ENCODE measurements at places on chromosomes 6 and 20. TPM values are rescaled to one million over a fixed set of nuclear protein-coding genes. Genes with fewer than 3 reads are reported as not detected.

The DSE gene
- total RNA-seq, result 9.6 TPM

The SRMS gene
- not detected for total RNA-seq

The MCHR2 gene
- not detected for total RNA-seq

The C20orf144 gene
- not detected for total RNA-seq

The CST2 gene
- not detected for total RNA-seq

The MUC22 gene
- total RNA-seq, result not detected

The HIVEP2 gene
- 5.3 TPM for total RNA-seq

- no peak for DNase-seq
- H3K4me1 ChIP-seq, result no peaks in the 10 kb centered on the region
- no peaks in the 10 kb centered on the region for H3K27me3 ChIP-seq
- H3K4me3 ChIP-seq, result peak overlapping the region; percentile 100
Observed at GRCh38 chr20:37524859-37525708, 2.6 kb downstream of the BLCAP start.

GRCh38 chr6:106223300-106223930, 102.1 kb downstream of the ATG5 start:
- H3K27ac ChIP-seq, result no peak overlapping the region
- no peak overlapping the region for H3K4me3 ChIP-seq
- DNase-seq, result no peak
- H3K36me3 ChIP-seq, result no peaks in the 10 kb centered on the region

DNA sequence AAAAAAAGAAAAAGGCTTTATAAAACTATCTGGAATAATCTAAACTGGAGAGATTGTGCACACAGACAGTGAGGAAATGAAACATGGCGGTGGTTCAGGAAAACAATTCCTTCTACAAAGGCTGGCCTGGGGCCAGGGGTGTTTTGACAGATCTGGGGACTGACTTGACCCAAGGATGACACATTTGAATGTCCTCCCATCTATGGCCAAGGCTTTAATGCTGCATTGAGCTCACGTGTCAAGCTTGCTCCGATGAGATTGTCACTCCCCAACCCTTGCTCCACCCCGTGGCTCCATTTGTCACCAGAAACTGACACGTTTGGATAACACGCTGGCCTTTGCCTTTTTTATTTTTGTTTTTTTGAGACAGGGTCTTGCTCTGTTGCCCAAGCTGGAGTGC, 156.1 kb downstream of the ZFP64 start:
- H3K27me3 ChIP-seq, result no peaks in the 10 kb centered on the region
- no peaks in the 10 kb centered on the region for H3K4me1 ChIP-seq
- no peak overlapping the region for H3K4me3 ChIP-seq
- no peak overlapping the region for H3K27ac ChIP-seq
- no peaks in the 10 kb centered on the region for H3K36me3 ChIP-seq

GRCh38 chr6:85672050-85672449, 29.4 kb upstream of the SYNCRIP start:
- H3K27ac ChIP-seq, result no peak overlapping the region
- H3K4me3 ChIP-seq, result no peak overlapping the region
- H3K36me3 ChIP-seq, result no peaks in the 10 kb centered on the region
- H3K4me1 ChIP-seq, result no peaks in the 10 kb centered on the region
- no peaks in the 10 kb centered on the region for H3K27me3 ChIP-seq

- no peak overlapping the region for H3K4me3 ChIP-seq
- no peaks in the 10 kb centered on the region for H3K4me1 ChIP-seq
- no peaks in the 10 kb centered on the region for H3K27me3 ChIP-seq
- no peak overlapping the region for H3K27ac ChIP-seq
Observed at GRCh38 chr20:3160418-3160817, 753 bp upstream of the FASTKD5 start.

- no peak for DNase-seq
- no peaks in the 10 kb centered on the region for H3K27me3 ChIP-seq
- no peaks in the 10 kb centered on the region for H3K4me1 ChIP-seq
- H3K36me3 ChIP-seq, result no peaks in the 10 kb centered on the region
Observed at GRCh38 chr6:150894935-150895552, 29.5 kb downstream of the MTHFD1L start.

GRCh38 chr6:106620931-106621672, 8.2 kb downstream of the RTN4IP1 start:
- H3K4me1 ChIP-seq, result no peaks in the 10 kb centered on the region
- H3K36me3 ChIP-seq, result no peaks in the 10 kb centered on the region
- no peak overlapping the region for H3K27ac ChIP-seq
- H3K27me3 ChIP-seq, result no peaks in the 10 kb centered on the region
- H3K4me3 ChIP-seq, result no peak overlapping the region

DNA sequence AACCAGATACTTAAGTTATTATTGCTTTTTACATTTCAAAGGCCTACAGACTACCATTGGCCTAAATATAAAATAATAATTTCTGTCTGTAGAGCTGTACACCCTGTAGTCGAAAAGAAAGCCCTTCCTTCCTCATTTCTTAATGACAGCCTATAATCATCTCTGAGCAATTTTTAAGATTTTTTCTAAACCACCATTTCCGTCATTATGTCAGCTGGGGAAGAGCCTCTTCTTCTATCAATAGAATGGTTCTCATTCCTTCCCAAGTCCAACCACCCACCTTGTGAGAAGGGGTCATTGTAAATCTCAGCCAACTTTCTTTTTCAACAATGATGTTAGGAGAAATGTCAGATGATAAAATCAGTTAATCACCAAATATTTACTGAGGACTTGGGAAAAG, 91.8 kb downstream of the PLEKHG1 start:
- no peak overlapping the region for H3K27ac ChIP-seq
- H3K27me3 ChIP-seq, result no peaks in the 10 kb centered on the region
- no peak for DNase-seq
- H3K4me1 ChIP-seq, result no peaks in the 10 kb centered on the region

DNA sequence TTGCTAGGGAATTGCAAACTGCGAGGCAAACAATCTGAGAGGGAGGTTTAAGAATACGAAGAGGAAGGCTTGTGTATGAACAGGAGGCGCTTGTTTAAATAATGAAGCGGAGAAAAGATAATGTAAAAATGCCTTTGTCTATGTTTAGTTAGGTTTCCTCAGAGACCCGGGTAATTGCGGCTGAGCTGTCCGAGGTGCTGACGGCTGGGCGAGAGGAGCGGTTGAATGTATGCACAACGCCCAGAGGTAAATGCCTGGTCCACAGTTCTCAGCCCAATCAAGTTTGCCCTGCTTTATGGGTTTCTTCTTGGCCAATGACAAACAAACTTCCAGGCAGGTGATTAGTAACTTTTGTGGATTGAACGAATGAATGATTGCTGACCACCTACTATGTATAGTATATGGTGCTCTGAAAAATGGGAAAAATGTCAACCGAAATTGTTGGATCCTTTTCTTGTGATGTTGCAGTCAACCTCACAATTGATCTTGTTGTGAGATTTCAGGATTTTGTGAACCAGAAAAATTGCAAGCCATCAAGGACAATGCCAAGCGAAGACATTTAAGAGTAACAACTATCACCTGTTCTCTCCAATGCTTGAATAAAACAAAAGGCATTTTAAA, 38.3 kb upstream of the SLC32A1 start:
- H3K27me3 ChIP-seq, result no peaks in the 10 kb centered on the region
- H3K4me3 ChIP-seq, result no peak overlapping the region
- no peak overlapping the region for H3K27ac ChIP-seq
- H3K4me1 ChIP-seq, result no peaks in the 10 kb centered on the region

GRCh38 chr20:36645998-36646397, at the start of gene SLA2:
TSS of gene SLA2 (minus strand) at chr20:36646196. CDS start at chr20:36641335, 4,861 bp downstream.
- H3K4me1 ChIP-seq, result no peaks in the 10 kb centered on the region
- H3K27me3 ChIP-seq, result no peaks in the 10 kb centered on the region
- no peaks in the 10 kb centered on the region for H3K36me3 ChIP-seq
- H3K4me3 ChIP-seq, result no peak within 1 kb of the TSS
- peak; percentile 25 for DNase-seq

GRCh38 chr20:58565461-58566175, 50.4 kb upstream of the APCDD1L start:
- no peaks in the 10 kb centered on the region for H3K27me3 ChIP-seq
- no peaks in the 10 kb centered on the region for H3K4me1 ChIP-seq
- no peak overlapping the region for H3K4me3 ChIP-seq
- DNase-seq, result no peak
- H3K36me3 ChIP-seq, result no peaks in the 10 kb centered on the region
- no peak overlapping the region for H3K27ac ChIP-seq

- H3K4me1 ChIP-seq, result no peaks in the 10 kb centered on the region
- DNase-seq, result no peak
- H3K4me3 ChIP-seq, result no peak overlapping the region
- no peak overlapping the region for H3K27ac ChIP-seq
- no peaks in the 10 kb centered on the region for H3K27me3 ChIP-seq
- no peaks in the 10 kb centered on the region for H3K36me3 ChIP-seq
Observed at GRCh38 chr6:96721227-96721626, 116.0 kb downstream of the GPR63 start.

GRCh38 chr6:150079604-150080003, 10.7 kb upstream of the ULBP3 start:
- H3K36me3 ChIP-seq, result no peaks in the 10 kb centered on the region
- H3K27ac ChIP-seq, result no peak overlapping the region
- no peak for DNase-seq
- no peak overlapping the region for H3K4me3 ChIP-seq

DNA sequence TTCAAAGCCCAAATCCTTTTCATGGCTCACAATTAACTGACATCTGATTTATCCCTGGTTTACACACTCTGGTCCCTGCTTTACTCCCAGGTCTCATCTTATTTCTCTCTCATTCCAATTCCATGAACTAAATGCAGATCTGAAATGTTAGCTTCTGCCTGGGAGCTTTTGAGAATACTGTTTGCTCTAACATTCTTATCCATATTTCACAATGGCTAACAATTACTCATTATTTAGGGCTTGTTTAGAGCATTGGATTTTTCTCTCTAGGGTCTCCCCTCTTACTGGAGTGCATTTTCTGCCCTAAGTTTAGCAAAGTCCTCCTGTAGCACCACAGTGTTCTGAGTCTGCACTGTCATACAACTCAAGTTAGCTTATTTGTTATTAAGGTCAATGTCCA, 121.5 kb upstream of the HCRTR2 start:
- DNase-seq, result no peak
- H3K4me3 ChIP-seq, result no peak overlapping the region
- H3K27ac ChIP-seq, result no peak overlapping the region
- no peaks in the 10 kb centered on the region for H3K27me3 ChIP-seq

DNA sequence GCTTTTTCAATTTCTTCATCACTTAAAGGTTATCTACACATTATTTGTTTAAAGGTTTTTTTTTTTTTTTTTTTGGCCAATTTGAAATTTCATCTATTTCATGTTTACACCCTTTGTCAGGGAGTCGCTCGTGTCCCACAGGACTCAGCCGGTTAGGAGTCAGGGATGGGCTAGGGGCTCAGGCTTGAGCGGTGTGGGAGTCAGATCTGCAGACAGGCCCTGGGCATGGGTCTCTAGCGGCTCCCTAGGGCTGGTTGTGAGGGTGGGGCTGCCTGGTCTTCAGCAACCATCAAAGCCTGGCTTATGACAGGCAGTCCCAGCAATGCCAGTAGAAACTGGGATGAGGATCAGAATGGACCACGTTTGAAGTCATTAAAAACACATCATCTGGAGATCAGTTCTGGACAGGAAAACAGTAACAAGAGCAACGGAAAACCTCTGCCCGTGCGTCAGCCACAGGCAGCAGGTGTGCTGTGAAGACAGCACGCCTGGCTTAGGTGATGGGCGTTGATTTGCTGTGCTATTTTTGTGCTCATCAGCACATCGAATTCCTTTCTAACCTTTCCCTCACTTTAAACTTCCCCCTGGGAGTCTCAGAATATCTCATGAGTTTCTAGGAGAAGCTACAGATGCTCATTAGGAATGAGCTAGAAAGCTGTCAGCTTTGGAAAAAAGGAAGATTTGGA, 91.3 kb upstream of the MPC1 start:
- H3K36me3 ChIP-seq, result no peaks in the 10 kb centered on the region
- no peak overlapping the region for H3K27ac ChIP-seq
- H3K4me3 ChIP-seq, result no peak overlapping the region
- no peaks in the 10 kb centered on the region for H3K4me1 ChIP-seq

GRCh38 chr6:36245572-36246061, 24.2 kb upstream of the PNPLA1 start:
- no peak overlapping the region for H3K4me3 ChIP-seq
- H3K27me3 ChIP-seq, result no peaks in the 10 kb centered on the region

DNA sequence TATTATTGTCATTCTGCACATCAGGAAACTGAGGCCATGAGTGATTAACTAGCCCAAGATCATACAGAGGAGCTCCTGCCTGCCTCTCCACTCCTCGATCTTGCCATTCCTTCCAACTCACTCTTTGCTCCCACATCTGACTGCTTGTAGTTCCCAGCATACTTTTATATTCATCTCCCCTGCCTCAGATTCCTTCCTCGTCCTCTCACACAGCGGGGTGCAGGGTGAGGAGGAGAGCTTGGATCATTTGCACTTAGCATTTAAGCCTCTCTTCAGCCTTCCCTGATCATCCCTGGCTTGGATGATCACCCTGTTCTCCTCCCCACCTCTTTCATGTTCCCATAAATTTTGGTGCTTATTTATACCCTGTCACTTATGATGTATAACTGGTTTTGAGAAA, 515.1 kb upstream of the SOX4 start:
- H3K4me1 ChIP-seq, result no peaks in the 10 kb centered on the region
- DNase-seq, result no peak
- H3K4me3 ChIP-seq, result no peak overlapping the region
- H3K27ac ChIP-seq, result no peak overlapping the region

DNA sequence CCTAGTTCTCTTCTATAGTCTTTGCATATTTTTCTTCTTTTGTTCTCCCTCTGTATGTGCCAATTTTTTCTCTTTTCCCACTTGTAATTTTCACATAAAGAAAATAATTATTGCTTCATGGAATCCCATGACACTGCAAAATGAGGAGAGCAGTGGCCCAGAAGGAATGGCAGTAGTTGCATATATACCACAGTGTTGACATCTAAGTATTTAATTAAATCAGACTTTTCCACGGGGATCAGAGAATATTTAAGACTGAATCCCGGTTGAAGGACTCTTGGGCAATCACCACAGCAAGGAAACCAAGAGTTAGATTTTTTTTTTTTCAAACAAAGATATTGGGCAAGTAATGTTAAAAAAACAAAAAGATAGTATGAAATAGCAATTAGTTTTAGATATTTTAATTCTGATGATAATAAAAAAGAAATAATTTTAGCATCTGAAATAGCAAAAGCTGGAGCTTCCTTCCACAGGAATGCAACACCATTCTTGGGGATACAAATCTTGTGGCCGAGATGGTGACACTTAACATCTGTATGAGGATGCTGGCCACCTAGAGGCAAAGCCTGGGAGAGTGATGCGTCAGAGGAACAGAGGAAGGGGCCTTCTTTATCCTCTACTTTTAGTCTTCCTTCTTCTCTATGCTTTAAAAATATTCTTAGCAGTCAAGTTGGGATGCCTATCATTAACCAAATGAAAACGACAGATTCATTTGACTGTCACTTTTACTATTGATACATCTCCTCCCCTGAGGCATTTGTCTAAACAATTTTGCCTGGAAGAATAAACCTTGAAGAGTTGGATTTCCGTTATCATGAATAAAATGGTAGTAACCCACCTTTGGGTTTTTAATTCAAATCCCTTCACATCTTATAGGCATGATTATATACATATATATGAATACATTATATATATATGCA, 356.2 kb downstream of the GJA1 start:
- H3K27me3 ChIP-seq, result no peaks in the 10 kb centered on the region
- no peaks in the 10 kb centered on the region for H3K36me3 ChIP-seq
- no peak overlapping the region for H3K4me3 ChIP-seq
- no peak overlapping the region for H3K27ac ChIP-seq

- no peaks in the 10 kb centered on the region for H3K4me1 ChIP-seq
- no peak for DNase-seq
- H3K27me3 ChIP-seq, result no peaks in the 10 kb centered on the region
- no peak overlapping the region for H3K4me3 ChIP-seq
- no peaks in the 10 kb centered on the region for H3K36me3 ChIP-seq
- no peak overlapping the region for H3K27ac ChIP-seq
Observed at GRCh38 chr6:39573541-39573940, 151.7 kb downstream of the KIF6 start.
